ENCODE measurements at places on chromosomes 13 and 19. TPM values are rescaled to one million over a fixed set of nuclear protein-coding genes. Genes with fewer than 3 reads are reported as not detected.

- DNase-seq = no peak
These were observed 96.3 kb upstream of the SLC15A1 start for GRCh38 chr13:98848746-98849145.

Gene ADGRE2
- 1.6 TPM for total RNA-seq

DNA sequence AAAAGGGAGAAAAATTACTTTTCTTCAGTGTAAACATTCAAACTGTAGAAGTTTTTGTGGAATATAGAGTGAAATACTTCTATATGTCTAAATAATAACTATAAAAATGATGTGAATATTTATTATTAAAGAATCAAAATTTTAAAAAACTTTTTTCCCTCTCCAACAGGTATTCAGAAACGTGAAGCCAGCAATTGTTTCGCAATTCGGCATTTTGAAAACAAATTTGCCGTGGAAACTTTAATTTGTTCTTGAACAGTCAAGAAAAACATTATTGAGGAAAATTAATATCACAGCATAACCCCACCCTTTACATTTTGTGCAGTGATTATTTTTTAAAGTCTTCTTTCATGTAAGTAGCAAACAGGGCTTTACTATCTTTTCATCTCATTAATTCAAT lies 28.0 kb downstream of the ITM2B start:
- DNase-seq = no peak

DNA sequence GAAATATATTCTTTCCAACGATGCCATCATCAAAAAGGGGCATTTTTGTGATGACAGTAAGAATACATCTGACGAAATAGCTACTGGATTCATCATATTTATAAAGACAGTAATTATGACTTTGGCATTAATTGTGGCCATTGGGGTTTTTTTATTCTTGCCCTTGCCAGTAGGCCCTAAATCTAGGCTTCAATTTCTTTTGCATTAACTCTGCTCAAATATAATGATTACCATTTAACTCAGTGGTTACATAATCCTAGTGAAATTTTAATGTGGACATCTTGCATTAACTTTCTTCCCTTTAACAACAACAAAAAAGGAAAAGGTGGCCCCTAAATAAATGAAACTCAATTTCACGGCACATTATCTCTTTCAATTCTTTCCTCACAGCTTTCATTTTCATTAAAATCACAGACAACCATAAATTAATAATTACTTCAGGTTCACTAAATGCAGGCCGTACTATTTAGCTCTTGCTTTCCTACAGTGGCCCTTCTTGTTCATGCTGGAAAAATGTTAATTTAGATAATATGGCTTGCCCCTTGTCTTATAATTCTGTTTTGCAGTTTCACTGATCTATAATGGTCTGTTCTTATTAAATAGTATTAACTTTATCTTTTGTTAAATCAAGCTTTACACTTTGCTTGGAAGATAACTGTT lies 615.6 kb downstream of the DACH1 start:
- no peak for DNase-seq

DNA sequence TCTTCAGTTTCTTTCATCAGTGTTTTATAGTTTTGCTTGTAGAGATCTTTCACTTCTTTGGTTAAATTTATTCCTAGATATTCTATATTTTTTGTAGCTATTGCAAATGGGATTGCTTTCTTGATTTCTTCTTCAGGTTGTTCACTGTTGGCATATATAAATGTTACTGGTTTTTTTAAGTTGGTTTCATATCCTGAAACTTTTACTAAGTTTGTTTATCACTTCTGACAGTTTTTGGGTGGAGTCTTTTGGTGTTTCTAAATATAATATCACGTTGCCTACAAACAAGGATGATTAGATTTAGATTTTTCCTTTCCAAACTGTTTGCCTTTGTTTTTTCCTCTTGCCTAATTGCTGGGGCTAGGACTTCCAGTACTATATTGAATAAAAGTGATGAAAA lies 109.7 kb downstream of the PAN3 start:
- DNase-seq = no peak

Gene TEX101
- total RNA-seq = not detected

Gene FCAR
- not detected for total RNA-seq

DNA sequence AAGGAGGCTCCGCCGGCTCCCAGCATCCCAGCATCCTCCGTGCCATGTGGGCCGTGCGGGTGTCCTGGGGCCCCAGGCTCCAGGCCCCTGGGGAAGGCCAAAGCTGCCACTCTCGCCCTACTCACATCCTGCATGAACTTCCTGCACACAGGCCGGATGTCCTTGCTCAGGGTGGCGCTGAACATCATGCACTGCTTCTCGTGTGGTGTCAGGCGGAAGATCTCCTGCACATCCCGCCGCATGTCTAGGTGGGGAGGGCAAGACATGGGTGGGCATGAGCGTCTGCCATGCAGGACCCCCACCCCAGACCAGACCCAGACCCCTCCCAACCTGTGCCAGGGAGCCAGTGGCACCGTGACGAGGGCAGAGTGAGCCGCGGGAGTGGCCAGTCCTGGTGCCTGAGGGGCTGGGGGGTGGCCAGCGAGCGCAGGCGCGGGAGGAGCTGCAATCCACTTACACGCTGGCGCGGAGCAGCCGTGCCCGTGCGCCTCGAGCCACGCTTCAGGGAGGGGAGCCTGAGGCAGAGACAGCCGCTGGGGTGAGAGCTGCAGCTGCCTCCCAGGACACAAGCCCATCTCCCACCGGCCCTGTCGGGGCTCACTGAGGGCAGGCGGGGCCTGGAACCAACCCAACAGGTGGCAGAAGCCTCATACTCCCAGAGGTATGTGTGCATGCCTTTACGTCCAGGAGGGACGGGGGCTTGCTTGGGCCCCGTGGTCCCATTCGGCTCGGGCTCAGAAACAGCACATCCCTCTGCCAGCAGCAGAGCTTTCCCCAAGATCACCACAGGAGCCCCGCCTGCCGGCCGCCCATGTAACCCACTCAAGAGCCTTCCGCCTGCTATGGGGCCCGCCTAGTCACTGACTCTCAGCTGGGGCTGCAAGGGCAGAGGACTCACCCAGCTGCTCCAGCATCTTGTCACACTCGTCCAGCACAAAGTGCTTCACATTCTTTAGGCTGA lies 8.8 kb downstream of the DDX39A start:
- no peak for DNase-seq

- DNase-seq = no peak
These were observed 160.3 kb downstream of the SLITRK6 start for GRCh38 chr13:85638815-85639393.

GRCh38 chr19:50290011-50290410 lies 39.2 kb downstream of the KCNC3 start:
- DNase-seq = no peak

DNA sequence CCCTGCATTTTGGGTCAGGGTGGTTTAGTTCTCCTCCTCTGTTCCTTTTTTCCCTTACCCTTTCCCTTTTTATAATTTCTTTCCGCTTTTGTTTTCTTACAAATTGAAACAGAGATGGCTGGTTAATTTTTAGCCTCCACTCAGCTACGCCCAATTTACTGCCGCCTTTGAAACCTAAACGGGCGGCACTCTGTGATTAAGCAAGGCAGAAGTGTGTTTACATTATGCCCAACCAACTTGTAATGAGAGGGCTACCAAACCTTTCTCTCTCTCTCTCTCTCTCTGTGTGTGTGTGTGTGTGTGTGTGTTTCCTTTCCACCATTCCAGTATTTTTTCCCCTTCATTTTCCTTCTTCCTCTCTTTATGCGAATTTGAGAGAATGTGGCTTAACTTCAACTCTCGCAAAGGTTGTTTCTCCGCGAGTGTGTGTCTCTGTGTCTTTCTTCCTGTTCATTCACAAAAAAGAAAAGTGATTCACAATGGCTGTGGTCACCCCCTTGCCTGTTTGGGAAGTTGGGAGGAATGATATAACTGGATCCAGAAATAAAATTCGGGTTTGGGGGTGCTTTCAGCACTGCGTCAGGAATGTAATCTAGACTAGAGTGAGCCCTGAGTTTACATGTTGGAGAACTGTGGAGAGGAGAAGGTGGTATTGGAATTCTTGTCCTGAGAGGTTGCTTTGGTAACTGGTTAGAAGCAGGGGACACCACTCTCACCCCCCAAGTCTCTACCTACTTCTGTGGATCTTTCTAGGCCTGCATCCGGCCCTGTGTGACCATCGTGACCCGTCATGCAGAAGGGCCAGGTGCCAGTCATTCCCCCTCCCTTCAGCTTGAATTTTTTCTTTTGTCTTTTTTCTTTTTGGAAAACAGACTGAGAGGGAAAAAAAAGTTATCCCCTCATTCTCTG lies 31.4 kb downstream of the NFIX start:
- no peak for DNase-seq

Gene LRRC25
- not detected for total RNA-seq

DNA sequence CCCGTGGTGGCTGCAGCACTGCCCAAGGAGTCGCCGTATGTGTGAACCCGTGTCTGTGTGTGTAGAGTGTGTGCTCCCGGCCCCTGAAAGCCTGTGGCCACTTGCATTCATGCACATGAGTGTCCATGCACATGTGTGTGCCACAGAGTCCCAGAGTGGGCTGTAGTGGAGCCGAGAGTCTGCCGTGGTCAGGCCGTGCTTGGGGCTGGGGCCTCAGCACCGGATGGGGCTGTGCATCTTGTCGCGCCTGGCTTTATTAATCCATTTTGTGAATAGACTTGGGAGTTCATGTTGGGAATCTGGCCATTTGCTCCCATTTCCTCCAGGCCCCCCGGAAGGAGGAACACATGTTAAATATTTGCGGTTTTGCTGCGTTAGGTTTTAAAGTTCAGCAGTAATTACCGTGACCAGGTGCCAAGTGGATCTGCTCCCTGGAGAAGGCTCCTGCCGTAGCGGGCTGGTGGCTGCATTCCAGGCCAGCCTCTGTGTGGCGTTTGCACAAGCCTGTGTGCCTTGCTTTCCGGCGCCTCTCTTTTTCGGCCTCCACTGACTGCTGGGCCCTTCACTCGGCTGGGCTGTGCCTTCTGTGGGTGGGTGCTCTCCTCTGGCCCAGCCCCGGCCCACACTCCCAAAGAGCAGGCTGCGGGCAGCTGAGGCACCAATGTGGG lies 69.2 kb upstream of the KCTD15 start:
- no peak for DNase-seq

- no peak for DNase-seq
These were observed 77.7 kb upstream of the VSTM2B start for GRCh38 chr19:29448046-29448445.

GRCh38 chr19:6263735-6264444 lies 15.9 kb downstream of the MLLT1 start:
- no peak for DNase-seq

- DNase-seq = no peak
These were observed 7.5 kb upstream of the BAX start for GRCh38 chr19:48947258-48947542.

Gene KLK1
- not detected for total RNA-seq

DNA sequence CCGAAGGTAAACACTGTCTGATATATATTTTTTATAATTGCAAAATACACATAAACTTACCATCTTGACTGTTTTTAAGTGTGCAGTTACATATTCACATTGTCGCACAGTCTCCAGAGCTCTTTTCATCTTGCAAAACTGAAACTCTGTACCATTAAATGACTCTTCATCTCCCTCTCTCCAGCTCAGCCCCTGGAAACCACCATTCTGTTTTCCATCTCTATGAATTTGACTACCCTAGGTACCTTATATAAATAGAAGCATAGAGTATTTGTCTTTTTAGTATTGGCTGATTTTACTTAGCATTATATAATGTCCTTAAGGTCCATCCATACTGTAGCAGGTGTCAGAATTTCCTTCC lies 45.8 kb downstream of the LRCH1 start:
- no peak for DNase-seq

DNA sequence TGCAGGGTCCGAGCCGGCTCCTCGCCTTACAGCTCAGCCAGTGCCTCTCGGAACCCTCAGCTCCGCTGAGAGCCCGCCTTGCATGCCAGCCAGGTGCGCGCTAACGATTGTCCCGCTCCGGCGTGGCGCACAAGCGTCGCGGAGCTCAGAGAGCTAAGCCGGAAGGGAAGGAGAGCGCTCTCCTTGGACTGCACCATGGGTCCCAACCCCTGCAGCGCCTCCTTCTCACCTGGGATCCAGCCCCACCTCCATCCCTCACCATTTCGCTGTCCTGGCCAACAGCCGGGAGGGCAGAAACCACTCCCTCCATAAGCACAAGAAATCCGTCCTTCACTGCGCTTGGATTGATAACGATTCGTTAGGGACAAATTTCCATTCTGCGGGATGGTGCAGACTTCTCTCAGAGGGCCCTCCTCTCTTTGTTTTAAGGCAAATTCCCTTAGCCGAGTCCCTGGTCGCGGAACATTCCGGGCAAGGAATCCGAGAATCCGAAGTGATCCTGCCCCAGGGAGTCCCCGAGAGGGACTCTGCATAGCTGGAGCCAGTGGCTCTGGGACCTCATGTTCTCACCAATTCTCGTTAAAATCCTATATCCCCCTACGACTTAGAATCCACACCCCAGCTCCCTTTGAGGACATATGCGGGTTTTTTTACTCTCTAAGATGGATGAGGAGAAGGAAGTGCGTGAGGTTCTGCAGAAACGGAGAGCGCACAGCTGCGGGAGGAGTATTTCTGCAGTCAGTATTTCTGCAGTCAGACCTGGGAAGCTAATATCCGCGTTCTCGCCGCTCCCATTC lies 2.8 kb downstream of the GSX1 start:
- DNase-seq = no peak

Gene SPINT2
- 26.4 TPM for total RNA-seq

GRCh38 chr13:32802159-32802558 lies 214.1 kb upstream of the KL start:
- DNase-seq = no peak

DNA sequence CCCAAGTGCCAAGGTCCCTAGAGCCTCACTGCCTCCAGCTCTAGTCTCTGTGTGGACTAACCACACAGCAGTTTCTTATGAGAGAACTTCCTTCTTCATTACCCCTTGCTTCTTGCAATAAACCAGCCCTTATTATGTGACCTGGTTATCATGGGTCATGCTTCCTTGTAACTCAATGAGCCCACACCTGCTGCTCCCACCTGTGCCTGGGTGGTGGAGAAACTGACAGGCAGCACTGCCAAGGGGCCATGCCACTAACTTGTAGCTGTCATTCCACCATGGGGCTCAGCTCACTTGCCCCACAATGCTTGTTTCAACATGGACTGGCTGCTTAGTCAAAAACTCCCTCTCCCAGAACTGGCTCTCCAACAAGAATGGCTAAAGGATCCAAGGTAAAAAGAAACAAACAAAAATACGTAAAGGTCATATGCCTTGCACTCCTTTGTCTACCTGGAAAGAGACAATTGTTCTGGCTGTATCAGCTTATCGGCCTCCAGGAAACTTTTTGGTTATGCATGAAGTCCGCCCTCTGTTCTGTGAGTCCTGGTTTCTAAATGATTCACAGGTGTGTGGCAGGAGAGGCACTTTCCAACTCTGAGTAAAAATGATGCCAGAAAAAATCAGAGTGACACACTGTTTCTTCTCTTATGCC lies 446.4 kb downstream of the COG6 start:
- DNase-seq = no peak

Gene USPL1
- total RNA-seq = 11.0 TPM

GRCh38 chr13:31880851-31881494 lies 141.6 kb downstream of the RXFP2 start:
- no peak for DNase-seq

Gene GRIN2D
- total RNA-seq = 2.4 TPM

Gene CD33
- not detected for total RNA-seq

Gene OVOL3
- total RNA-seq = not detected

DNA sequence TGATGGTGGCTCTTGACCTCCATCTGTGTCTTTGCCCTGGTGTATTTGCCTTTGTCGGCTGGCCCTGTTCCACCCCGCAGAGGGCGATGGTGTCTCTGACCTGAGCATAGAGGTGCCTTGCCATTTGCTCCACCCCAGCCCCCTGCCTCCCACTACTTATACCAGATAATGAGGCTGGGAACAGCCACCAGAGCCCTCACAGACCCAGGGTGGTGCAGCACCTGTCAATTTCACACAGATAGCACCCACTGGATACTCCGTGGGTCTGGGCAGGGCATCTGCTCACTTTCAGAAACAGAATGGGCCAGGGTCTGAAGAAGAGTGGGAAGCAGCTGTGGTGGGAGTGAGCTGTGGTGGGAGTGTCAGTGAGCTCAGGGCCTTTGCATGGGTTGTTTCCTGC lies 4.1 kb downstream of the ZNF536 start:
- peak; percentile 34 for DNase-seq

Data from chondrocyte (in vitro differentiated cells).